ENCODE measurements at places on chromosomes 1 and 21. TPM values are rescaled to one million over a fixed set of nuclear protein-coding genes. Genes with fewer than 3 reads are reported as not detected.

STYXL2 gene
- 0.40 TPM for polyA plus RNA-seq

TNFRSF9 gene
- 0.33 TPM for polyA plus RNA-seq

TMEM79 gene
- polyA plus RNA-seq: 7.3 TPM

ATG4C gene
- 10.1 TPM for polyA plus RNA-seq

MXRA8 gene
- 346 TPM for polyA plus RNA-seq

SSX2IP gene
- polyA plus RNA-seq: 96.4 TPM

ACTA1 gene
- 13.2 TPM for polyA plus RNA-seq

DYNLT4 gene
- 0.52 TPM for polyA plus RNA-seq

CITED4 gene
- 4.3 TPM for polyA plus RNA-seq

COL8A2 gene
- 1.8 TPM for polyA plus RNA-seq

DLGAP3 gene
- 0.42 TPM for polyA plus RNA-seq

Data from large intestine (tissue), 12 donors.